ENCODE measurements at places on chromosomes 1 and 21. TPM values are rescaled to one million over a fixed set of nuclear protein-coding genes. Genes with fewer than 3 reads are reported as not detected.

Gene CLDN14
- total RNA-seq, result not detected

Gene LRRC3
- total RNA-seq, result 0.35 TPM

Gene NR1I3
- not detected for total RNA-seq

Gene ADAMTS4
- not detected for total RNA-seq

DNA sequence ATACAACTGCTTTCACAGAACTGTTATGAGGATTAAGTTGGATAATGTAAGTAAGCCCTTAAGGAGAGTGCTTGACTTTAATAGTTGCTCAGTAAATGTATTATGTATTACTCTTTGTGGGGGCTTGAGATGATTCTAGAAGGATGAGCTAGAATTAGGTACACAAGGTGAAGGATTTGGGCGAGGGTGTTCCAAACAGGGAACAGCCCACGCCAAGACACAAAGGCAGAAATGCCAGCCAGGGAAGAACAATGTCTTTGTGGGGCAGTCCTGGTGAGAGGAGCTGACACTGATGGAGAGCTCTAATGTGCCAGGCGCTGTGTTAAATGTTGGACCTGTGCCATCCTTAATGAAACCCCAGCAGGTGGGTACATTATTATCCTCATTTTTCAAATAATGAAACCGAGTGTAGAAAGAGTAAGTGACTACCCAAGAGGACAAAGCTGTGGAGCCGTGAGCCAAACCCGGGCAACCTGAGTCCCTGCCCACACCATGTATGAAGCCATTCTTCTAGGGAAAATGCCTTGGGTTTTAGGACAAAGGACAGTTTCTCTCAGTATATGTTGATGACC is 362.4 kb downstream of the HHAT start:
- H3K27me3 ChIP-seq, result peaks cover 5% of the 10 kb centered on the region
- H3K4me1 ChIP-seq, result no peaks in the 10 kb centered on the region
- H3K36me3 ChIP-seq, result no peaks in the 10 kb centered on the region
- no peak for DNase-seq
- no peak overlapping the region for H3K27ac ChIP-seq

DNA sequence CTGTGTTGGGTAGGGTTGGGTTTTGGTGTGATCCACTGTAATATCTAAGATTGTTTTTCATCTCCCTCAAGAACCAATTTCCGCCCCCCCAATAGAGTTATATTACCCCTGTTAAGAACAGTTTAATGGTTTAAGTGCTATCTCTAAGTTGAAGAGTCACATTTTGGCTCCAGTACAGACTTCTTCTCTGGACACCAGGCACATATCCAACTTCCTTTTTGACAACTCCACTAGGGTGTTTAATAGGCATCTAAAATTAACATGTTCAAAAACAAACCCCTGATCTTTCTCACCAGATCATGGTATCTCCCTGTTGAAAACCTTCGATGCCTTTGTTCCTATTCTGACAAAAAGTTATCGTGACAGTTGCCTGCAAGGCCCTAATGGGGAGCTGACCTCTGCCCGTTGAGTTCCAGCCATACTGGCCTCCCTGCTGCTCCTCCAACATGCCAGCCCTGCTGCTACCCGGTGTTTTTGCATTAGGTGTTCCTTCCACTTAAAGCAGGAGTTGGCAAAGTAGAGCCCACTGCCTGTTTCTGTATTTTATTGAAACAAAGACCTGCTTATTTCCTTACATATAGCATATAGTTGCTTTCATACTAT is 18.6 kb downstream of the USP24 start:
- H3K27ac ChIP-seq, result no peak overlapping the region
- 0 out of 2 replicates have a peak, but pooled peaks cover 3% of the 10 kb centered on the region for H3K4me1 ChIP-seq
- H3K36me3 ChIP-seq, result peaks cover 15% of the 10 kb centered on the region
- H3K27me3 ChIP-seq, result no peaks in the 10 kb centered on the region

- H3K4me3 ChIP-seq, result no peak overlapping the region
- no peaks in the 10 kb centered on the region for H3K27me3 ChIP-seq
- DNase-seq, result peak; percentile 41
- no peak overlapping the region for H3K27ac ChIP-seq
- H3K4me1 ChIP-seq, result peaks cover 10% of the 10 kb centered on the region
Observed at GRCh38 chr1:200107004-200107470, 79.5 kb downstream of the NR5A2 start.

DNA sequence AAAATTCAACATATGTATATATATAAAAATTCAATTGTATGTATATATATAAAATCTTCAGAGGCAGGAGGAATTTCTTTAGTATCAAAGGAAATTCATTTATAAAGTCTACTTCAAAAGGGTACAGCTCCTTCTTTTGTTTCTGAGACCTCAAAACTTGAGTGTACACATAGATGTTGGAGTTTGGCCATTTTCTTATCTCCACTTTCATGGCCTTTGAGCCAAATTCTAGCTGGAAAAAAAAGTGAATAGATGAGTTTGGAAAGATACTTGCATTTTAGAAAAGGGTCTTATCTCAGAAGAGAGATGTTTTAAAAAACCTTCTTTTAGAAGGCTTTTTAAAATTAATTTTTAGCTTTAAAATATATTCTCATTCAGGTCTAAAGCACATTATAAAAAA is 103.2 kb downstream of the ATF6 start:
- H3K4me3 ChIP-seq, result no peak overlapping the region
- H3K4me1 ChIP-seq, result no peaks in the 10 kb centered on the region
- no peaks in the 10 kb centered on the region for H3K36me3 ChIP-seq
- DNase-seq, result no peak
- H3K27me3 ChIP-seq, result no peaks in the 10 kb centered on the region

GRCh38 chr1:145961425-145962156 is 2.8 kb downstream of the ANKRD34A start:
- H3K4me1 ChIP-seq, result peaks cover 31% of the 10 kb centered on the region
- no peak overlapping the region for H3K27ac ChIP-seq
- no peak for DNase-seq
- peak overlapping the region; percentile 49 for H3K4me3 ChIP-seq
- H3K36me3 ChIP-seq, result no peaks in the 10 kb centered on the region

- H3K36me3 ChIP-seq, result no peaks in the 10 kb centered on the region
- no peak for DNase-seq
- no peak overlapping the region for H3K27ac ChIP-seq
- no peak overlapping the region for H3K4me3 ChIP-seq
- H3K27me3 ChIP-seq, result no peaks in the 10 kb centered on the region
- H3K4me1 ChIP-seq, result no peaks in the 10 kb centered on the region
Observed at GRCh38 chr21:45310459-45310858, 22.8 kb upstream of the POFUT2 start.

- no peaks in the 10 kb centered on the region for H3K27me3 ChIP-seq
- H3K36me3 ChIP-seq, result peaks cover 3% of the 10 kb centered on the region
- no peak for DNase-seq
- H3K4me3 ChIP-seq, result no peak overlapping the region
- no peak overlapping the region for H3K27ac ChIP-seq
Observed at GRCh38 chr1:26129778-26130177, 18.2 kb downstream of the PDIK1L start.

DNA sequence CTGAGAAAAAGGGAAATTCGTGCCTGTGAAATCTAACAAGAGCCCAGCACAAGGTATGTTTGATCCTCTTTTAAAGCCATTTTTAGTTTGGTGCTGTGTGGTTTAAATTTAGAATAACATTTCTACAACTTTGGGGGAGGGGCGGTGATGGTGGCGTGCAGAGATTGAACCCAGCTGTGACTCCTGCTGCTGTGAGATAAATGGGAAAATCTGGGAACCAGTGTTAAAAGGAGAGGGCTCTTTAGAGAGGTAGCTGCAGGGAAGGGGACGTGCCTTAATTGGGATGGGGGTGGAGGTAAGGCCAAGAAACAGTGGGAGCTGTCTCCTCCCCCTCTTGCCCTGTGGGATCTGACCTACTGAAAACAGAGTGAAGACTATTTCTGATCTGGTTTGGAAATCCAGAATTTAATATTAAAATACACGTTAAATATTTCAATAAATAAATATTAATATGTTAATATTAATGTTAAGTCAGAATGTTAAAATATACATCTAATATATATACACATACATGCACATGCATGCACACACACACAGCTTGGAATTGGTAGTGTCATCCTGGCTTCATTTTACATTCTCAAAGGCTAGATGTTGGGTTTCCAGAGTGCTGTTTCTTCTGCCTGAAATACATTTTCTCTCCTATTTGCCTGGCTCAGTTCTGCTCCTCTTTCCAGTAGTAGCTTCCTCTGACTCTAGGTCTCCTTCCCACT is 30.1 kb upstream of the DNAJC6 start:
- H3K4me3 ChIP-seq, result no peak overlapping the region
- H3K4me1 ChIP-seq, result peaks cover 7% of the 10 kb centered on the region
- H3K27me3 ChIP-seq, result no peaks in the 10 kb centered on the region
- H3K36me3 ChIP-seq, result no peaks in the 10 kb centered on the region
- no peak overlapping the region for H3K27ac ChIP-seq
- no peak for DNase-seq

- peak; percentile 59 for DNase-seq
- peak overlapping the region; percentile 84 for H3K27ac ChIP-seq
- no peaks in the 10 kb centered on the region for H3K36me3 ChIP-seq
Observed at GRCh38 chr21:37659874-37660273, 256.4 kb downstream of the KCNJ6 start.

- no peaks in the 10 kb centered on the region for H3K27me3 ChIP-seq
- H3K4me3 ChIP-seq, result no peak overlapping the region
- H3K36me3 ChIP-seq, result no peaks in the 10 kb centered on the region
- peaks cover 21% of the 10 kb centered on the region for H3K4me1 ChIP-seq
- H3K27ac ChIP-seq, result 0 out of 2 replicates have a peak overlapping the region, but pooled peaks have one; percentile 41
- DNase-seq, result peak; percentile 29
Observed at GRCh38 chr1:221117548-221117951, 238.3 kb downstream of the HLX start.

Measured in PC-9 (cell line).